Smooth muscle cell of the brain vasculature (primary cell): ENCODE measurements at places on chromosomes 5 and 9.

DNA sequence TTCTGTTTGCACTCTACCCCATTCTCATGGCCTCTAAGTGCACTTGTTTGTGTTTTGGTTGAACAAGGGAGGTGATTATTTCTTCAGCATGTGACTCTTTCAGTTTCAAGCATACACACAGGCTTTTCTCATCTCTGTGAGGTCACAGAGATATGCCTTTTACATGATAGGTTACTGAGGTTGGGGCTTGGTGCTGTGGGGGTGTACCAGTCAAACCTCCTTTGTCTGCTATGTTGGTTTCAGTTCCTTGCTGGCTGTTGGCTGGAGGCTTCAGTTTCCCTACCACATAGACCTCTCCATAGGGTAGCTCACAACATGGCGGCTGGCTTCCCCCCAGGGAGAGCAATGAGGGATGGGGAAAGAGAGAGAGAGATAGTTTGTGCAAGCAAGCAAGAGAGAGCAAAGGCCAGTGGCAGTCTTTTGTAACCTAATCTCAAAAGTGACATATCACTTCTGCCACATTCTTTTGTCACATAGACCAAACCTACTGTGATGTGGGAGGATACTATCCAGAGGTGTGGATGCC lies 96.7 kb upstream of the SEMA6A start:
- DNase-seq, result no peak

DNA sequence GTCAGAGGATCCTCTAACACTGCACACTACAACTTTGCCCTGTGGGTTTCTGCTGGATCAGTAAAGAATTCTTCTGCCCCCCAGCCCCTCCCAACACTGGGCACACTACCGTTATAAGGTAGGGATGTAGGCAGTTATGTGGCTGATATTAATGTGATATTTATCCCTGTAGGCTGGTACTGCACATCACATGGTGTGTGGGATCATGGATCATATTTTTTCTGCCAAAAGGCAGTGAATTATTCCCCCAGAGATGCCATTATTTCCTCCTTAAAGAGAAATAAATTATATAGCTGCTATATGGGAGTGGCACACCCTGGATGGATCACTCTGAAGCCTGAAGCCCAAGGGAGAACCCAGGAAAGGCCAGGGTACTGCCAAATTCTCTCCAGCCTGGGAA lies 69.5 kb downstream of the SV2C start:
- no peak for DNase-seq

GRCh38 chr9:134284273-134284672 lies 42.0 kb upstream of the RXRA start:
- DNase-seq, result no peak

GRCh38 chr9:20417373-20418080 lies 204.8 kb downstream of the MLLT3 start:
- DNase-seq, result no peak

DNA sequence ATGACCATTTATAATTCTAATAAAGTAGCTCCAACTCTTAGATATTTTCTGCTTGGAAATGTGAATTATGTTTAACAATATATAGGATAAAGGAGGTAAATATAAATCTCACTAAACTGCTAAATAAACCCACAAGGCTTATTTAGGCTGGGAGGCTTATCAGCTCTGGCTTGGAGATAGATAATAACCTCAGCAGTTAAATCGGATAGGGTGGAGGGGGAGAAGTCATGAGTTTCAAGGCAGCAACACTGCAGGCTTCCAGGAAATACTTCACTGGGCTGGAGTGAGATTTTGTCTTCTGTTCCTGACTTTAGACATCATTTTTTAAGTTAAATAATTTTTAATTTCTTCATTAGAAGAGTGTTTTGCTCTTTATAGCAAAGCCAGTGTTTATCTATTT lies 80.0 kb upstream of the ITGA2 start:
- DNase-seq, result no peak

- DNase-seq, result no peak
Measured at GRCh38 chr9:127218818-127219217, 45.8 kb upstream of the GARNL3 start.

GRCh38 chr5:109299557-109299956 lies 110.2 kb downstream of the PJA2 start:
- DNase-seq, result no peak
